Eye (tissue), 1 donor: ENCODE measurements at places on chromosomes 5 and 9.
A peak's percentile ranks its signal among the peaks of the same experiment; 100 is the strongest.

DNA sequence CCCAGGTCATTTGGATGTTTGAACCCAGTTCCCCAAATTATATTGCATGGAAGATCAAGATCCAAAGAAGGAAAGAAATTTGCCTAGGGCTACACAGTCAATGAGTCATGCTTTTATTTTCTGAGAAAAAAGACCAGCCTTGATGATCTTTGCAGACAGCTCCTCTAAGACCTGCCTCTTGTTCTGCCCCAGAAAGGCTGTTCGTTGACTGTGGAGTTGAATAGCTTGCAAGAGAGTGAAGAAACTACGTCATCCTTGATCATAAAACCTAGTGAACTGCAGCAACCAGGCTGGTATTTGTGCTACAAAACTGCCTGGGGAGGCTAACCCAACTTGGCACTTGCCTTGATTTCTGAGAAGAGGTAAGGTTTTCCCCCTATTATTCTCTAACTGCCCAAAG is 263.9 kb downstream of the PAPPA start:
- no peak for DNase-seq

DNA sequence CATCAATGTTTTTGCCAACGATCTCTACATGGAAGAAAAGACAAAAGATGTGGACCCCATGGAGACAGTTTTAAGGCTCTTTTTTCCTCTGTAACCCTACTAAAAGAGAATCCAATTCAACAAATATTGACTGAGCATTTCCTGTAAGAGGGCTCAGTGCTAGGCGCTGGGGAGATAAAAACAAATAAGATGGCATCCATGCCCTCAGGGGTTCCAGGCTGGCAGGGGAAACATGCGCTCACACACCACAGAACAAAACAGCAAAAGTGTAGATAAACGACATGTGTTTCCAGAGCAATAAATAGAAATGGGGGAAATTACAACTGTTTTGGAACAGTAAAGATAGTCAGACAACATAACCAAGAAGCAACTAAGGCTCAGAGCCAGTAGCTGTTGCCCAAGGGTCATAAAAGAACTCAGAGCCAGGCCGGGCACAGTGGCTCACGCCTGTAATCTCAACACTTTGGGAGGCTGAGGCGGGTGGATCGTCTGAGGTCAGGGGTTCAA is 25.2 kb downstream of the ZNF608 start:
- DNase-seq, result no peak

GRCh38 chr9:115141612-115142011 is 23.7 kb upstream of the TNC start:
- DNase-seq, result no peak

- no peak for DNase-seq
Measured at GRCh38 chr5:166436872-166437271, 1854.6 kb upstream of the WWC1 start.

DNA sequence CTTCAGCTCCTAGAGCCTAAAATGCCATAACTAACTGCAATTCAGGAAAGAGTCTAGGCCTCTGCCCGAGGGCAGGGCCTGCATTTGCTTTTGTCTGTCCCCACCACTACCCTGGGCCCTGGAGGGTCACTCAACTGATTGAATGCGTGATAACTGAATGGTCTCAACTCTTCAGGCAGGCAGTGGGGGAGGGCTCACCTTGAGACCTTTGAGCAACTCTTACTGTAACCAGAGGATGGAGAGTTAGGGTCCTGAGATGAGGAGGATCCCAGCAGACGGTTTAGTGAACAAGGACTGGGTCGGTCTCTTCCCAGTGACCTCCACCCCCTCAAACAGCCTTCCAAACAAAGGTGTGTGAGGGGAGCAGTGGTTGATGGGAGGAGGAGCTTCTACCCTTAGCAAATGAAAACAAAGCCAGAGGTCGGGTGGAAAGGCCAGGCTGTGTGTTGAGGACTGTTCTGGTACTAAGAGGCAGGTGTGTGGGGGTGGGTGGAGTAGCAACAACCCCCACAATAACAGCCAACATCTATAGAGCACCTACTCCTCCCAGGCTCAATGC is 59.4 kb downstream of the CXXC5 start:
- DNase-seq, result no peak

- DNase-seq, result peak; percentile 33
Measured at GRCh38 chr5:72130351-72130761, 23.1 kb downstream of the MAP1B start.

GRCh38 chr9:95126739-95127138 is 190.8 kb downstream of the FANCC start:
- DNase-seq, result no peak

GRCh38 chr5:130455175-130455574 is 550.9 kb downstream of the CHSY3 start:
- DNase-seq, result no peak

DNA sequence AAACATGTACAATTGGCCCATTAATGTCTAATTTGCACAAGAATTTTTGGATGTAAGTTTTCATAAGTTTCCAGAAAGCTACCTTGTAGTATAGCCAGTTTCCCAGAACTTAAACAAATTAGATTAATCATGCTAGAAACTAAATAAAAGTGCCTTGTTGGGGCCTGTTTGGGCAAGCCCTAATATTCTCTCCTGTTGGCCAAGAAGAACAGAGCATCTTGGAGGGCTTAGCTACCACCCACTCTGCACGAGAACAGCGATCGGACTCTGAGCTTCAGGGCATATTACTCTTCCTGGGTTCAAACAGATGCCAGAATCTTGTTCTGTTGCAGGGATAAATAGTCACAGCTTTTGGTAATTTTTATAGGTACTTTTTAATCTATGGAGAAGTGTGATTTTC is 88.2 kb downstream of the GAS1 start:
- no peak for DNase-seq

- no peak for DNase-seq
Measured at GRCh38 chr5:65800775-65801174, 78.8 kb downstream of the NLN start.

GRCh38 chr5:76859591-76860247 is 9.9 kb downstream of the S100Z start:
- no peak for DNase-seq

DNA sequence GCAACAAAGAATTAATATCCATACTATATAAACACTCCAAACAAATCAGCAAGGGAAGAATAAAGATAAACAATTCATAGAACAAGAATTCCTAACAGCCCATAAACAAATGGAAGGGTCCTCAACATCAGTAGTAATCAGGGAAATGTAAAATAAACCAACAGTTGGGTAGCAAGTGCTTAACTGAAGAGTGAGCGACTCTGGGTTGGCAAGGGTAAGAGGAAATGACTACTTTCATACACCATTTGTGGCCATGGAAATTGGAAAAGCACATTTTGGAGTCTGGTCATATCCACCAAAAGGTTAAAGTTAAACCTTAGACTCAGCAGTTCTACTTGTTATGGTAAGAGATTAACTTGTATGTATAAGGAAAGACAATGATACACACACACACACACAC is 17.4 kb upstream of the RORB start:
- DNase-seq, result no peak

GRCh38 chr9:110814159-110814558 is 145.6 kb downstream of the MUSK start:
- DNase-seq, result no peak

DNA sequence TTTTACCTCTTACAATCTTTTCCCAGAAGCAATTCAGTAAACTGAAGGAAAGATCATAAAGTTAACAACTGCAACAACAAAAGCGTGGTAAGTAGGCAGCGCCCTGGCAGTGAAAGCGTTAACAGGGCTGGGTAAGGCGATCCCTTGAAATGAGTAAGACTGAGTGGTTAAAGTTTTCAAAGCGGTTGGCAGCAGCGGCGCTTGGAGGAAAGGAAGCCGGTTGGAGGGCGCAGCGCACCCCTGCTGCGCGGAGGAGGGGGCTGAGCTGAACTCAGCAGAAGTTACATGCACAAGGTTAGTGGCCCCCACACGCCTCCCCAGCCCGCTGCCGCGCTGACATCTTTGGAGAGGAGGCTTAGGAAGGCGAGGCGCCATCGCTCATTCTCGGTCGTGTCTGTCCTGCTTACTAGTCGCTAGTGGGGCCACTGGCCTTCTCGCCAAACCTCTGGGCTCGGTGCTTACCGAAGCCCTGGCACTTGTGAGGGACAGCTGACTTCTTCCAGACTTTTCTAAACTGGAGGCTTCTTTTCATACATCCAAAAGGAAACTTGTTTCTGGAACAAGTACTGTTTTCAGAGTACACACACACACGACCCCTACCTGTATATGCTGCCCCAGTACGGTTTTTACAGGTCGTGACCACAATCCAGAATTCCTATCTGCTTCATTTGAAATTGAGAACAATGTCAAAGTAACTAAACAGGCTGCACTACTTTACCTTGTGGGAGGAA is at the start of gene SH3RF2:
TSS of gene SH3RF2 (plus strand) at position 178 of the 731 bp plus-strand sequence. CDS start 1,351 bp downstream, outside the sequence.
- peak; percentile 89 for DNase-seq

DNA sequence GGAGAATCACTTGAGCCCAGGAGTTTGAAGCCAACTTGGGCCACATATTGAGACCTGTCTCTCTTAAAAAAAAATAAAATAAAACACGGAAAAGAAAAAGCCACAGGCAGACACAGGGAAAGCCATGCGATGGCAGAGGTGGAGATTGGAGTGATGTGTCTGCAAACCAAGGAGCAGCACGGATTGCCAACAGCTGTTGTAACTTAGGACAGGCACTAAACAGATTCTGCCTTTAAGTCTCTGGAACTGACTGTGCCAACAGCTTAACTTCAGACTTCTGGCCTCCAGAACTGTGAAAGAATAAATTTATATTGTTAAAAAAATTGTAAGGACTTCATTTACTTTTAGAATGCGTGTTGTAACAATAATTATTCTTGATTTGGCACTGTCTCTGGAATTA is 318.5 kb upstream of the CHD1 start:
- DNase-seq, result no peak

DNA sequence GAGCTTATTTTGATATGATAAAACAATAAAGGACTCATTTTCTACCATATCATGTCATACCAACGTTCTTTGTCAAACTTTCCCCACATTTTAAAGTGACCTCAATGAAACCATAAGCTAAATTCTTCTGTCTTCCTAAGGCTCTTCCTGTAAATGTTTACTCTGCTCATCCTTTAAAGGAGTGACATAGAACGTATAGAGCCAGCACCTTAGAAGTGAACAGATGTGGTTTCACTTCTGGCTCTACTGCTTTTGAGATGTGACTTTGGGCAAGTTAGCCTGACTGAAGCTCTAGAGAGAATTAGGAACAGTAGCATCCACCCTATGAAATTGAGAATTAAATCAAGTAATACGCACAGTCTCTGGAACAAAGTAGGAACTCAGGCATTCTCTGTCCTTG is 24.1 kb downstream of the SAR1B start:
- DNase-seq, result no peak

- DNase-seq, result no peak
Measured at GRCh38 chr5:56259002-56259511, 25.9 kb upstream of the ANKRD55 start.

DNA sequence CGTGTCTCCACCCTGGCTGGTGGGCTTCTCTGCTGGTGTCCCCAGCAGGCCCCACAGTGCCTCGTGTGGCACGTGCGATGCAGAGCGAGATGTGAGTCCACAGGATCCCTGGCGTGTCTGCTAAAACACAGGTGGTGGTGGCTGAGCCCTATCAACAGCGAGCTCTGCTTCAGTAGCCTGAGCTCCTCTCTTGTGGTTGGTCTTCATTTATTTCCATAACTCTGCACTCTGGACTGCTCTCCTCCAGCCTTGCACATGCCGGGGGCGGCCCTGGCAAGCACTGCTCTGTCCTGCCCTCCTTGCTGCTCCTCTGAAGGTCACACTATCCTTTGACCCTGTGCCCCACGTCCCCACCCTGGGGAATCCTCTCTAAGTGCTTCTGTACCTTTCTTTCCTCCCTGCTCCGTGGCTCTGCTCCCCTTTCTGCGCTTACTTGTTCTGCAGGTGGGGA is 59.2 kb downstream of the NSUN2 start:
- DNase-seq, result no peak

DNA sequence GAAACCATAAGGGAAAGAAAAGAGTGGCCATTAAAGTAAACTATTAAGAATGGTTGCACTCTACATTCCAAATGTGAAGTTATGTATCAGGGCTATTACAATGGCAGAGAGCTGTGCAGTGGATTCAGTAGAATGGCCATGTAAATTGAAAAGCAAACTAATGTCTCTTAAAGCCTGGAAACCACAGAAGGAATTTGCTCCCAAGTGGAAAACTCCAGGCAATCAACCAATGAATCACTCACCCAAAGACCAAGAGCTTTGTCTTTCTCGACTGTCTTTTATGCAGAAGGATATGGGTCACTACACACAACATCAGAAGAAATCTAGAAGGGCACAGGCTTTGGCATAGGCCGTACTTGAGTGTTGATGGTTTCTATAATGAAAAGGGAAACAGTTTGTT is 114.9 kb downstream of the TLE1 start:
- DNase-seq, result peak; percentile 50

GRCh38 chr5:72241346-72242003 is 78.6 kb downstream of the MRPS27 start:
- peak; percentile 69 for DNase-seq

DNA sequence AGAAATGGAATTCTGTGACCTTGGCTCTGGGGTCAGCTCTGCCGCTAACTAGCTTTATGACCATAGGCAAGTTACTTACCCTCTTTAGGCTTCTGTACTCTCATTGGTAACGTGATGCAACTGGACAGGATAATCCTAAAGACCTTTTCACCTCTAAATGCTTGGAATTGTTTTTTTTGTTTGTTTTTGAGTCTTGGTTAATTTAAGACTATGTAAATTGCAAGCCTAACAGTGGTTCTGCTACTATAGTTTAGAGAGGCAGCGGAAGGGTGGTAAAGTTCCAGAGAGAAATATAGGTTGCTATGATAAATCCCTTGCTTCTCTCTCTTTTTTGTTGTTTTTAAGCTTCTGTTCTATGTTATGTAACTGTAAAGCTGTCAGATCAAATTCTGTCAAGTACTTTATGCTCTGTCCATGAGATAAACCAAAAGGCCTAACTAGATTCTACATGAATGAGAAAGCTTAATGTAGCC is 17.6 kb downstream of the FAM169A start:
- DNase-seq, result peak; percentile 91

DNA sequence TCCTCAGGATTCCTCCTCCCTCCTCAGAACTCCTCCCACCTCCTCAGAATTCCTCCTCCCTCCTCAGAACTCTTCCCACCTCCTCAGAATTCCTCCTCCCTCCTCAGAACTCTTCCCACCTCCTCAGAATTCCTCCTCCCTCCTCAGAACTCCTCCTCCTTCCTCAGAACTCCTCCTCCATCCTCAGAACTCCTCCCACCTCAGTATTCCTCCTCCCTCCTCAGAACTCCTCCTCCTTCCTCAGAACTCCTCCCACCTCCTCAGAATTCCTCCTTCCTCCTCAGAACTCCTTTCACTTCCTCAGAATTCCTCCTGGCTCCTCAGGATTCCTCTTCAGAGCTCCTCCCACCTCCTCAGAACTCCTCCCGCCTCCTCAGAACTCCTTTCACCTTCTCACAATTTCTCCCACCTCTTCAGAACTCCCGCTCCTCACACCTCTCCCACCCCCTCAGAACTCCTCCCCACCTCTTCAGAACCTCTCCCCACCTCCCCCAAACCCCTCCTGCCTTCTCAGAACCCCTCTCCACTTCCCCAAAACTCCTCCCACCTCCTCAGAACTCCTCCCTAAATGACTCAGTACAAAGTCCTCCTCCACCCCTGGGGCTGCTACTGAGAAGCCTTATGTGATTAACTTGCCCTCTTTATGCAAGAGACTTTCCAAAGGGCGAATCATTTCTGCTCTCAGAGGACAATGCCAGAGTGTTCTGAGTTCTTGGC is 23.2 kb downstream of the SLC46A2 start:
- no peak for DNase-seq

DNA sequence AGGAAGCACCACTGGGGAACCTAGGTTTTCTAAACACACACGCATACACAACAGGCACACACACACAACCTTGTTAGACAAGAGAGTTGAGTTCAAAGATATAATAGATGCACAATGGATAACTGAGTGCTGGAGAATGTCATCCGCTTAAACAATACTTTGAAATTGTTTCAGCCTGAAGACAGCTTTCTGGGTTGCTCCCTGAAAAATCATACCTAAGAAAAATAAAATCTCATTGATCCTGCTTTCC is 126.1 kb downstream of the TMEM161B start:
- peak; percentile 74 for DNase-seq
